Prostate gland (tissue), 2 donors: ENCODE measurements at places on chromosomes 13 and 19. TPM values are rescaled to one million over a fixed set of nuclear protein-coding genes. Genes with fewer than 3 reads are reported as not detected.

Gene PIP5K1C
- 34.3 TPM for total RNA-seq

Gene FFAR2
- not detected for total RNA-seq

DNA sequence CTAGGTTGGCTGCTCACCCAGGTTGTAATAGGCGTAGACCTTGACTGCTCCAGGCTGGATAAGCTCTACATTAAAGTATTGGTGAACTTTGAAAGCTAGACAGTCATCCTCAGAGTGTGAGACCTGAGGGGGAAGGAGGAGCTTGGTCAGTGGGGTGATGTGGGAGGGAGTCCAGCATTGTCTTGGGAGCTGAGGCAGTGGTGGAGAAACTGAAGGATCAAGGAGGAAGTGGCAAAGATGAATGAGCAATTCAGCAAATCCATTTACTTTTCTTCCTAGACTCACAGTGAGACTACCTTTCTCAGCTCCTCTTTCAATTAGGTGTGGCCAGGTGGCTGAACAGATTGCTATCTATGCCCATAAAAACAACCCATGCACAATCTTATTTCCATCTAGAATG, 10.2 kb upstream of the TNFSF14 start:
- DNase-seq: no peak

DNA sequence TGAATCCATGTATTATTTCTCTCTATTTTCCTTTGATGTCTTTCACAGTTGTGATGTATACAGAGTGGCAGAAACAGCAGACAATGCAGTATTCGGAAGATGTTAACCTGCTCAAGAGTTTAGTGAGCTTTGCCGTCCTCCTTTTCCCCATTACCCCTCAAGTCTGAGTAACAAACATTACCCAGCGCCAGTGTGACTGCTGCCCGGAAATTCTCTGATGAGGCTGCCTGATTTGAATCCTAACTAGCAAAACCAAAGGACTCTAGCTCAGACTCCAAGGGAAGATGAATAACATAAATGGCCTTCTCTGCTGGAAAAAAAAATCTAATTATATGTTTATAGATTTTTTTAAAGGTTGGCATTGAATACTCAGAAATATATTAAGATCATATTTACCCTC, 247.3 kb upstream of the SOX21 start:
- no peak for DNase-seq

- DNase-seq: no peak
These were observed 15.9 kb downstream of the LDLR start for GRCh38 chr19:11105014-11105636.
